ENCODE measurements at places on chromosomes 16 and 17.

DNA sequence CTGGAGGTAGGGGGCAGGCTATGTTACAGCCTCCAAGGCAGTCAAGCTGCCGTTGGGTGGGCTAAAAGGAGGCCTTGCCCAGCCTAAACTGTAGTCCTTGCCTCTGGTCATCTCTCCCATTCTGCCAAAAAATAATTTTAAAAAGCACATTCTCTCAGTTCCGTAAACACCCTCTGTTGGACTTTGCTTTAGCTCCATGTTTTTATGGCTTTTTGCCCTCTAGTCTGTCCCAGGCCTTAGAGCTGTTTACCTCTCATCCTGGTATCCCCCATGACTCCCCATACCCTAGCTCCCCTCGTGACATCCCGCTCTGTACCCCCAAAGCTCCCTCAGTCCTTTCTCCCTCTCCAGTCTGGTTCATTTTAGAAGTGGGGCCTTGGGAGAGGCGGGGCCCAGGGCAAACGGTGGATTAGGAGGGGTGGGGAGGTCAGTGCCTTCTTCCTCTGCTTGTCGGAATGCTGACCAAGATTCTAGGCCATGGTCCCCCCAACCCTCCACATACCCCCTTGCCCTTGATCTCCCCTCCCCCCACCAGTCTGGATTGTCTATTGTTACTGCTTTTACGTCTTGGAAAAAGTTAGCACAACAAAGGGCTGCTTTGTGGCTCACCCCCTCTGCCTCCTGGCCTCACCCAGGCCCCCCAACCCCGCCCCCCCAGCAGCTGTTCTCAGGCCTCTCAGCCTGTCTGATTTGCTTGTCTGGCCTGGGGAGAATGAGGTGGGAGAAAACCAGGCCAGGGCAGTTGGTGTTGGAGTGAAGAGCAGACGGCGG is 18.4 kb downstream of the GJD3 start:
- DNase-seq, result no peak

DNA sequence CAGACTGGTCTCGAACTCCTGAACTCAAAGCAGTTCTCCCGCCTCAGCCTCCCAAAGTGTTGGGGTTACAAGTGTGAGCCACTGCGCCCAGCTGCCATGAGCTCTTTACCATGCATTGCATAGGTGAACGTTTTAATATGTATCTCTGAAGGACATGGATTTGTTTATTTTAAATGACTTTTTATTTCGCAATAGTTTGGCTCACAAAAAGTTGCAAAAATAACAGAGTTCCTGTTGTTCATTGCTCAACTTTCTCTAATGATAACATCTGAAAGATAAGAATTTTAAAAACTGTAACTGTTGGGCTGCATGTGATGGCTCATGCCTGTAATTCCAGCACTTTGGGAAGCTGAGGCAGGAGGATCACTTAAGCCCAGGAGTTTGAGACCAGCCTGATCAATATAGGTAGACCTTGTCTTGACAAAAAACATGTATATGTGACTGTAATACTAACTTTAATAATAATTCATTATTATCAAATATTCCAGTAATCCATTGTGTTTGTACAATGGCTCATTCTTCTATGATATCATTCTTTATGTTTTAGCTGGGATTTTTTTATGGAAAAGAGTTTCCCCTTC is 80.1 kb downstream of the ABCC1 start:
- DNase-seq, result no peak

DNA sequence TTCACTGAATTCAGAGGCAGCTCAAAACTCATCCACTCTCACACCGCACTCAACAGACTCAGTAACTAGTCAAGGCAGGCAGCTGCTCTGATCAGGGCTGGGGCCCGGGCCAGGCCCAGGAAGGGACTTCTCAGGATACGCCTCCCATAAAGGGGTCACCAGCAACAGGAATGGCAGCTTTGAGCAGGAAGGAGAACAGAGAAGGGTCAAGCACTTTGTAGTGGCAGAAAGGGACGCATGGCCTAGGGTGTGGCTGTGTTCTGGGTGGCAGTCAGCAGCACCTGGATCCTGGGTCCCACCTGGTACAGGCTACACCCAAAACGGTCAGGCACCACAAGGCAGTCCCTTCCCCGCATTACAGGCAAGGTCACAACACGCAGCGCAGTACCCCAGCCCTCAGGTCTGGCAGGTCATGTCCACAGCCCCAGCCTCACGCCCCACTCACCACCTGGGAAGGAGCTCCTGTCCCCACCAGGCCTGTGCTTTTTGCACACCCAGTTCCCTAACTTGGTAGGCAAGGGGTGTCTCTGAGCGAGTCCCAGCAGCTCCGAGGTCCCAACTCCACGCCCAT is 99.7 kb downstream of the ZNF778 start:
- DNase-seq, result no peak

GRCh38 chr16:27321013-27321915 is 7.5 kb downstream of the IL4R start:
- DNase-seq, result no peak

- DNase-seq, result no peak
Measured at GRCh38 chr17:2238432-2239169, 65.0 kb downstream of the SMG6 start.

DNA sequence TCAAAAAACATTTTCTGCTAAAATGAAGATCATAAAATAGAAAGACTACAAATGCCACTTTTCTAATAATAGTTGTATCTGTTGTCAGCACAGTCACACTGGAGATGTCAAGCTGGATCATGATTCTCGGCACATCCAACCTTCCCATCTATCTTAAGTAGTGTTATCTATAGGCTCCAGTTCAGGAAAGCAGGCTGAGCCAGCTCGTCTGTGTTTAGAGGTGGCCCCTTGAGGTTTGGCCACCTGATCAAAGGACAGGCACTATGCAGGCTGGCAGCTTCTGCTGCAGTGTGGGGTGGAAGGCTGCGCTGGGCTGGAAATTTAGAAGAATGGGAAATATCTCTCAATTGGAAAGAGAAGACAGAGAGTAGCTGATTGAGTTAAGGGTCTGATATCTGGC is 32.4 kb downstream of the SMYD4 start:
- DNase-seq, result no peak

- DNase-seq, result no peak
Measured at GRCh38 chr17:17628388-17629008, 37.0 kb upstream of the PEMT start.

- DNase-seq, result no peak
Measured at GRCh38 chr17:72152387-72152929, 31.6 kb downstream of the SOX9 start.

- DNase-seq, result no peak
Measured at GRCh38 chr16:53609536-53609935, 94.1 kb downstream of the RPGRIP1L start.

GRCh38 chr17:337453-337852 is 15.2 kb downstream of the RPH3AL start:
- DNase-seq, result no peak
